Astrocyte of the hippocampus (primary cell): ENCODE measurements at places on chromosomes 16 and 17.

GRCh38 chr17:80195671-80196529, 24.2 kb downstream of the SGSH start:
- peak; percentile 35 for DNase-seq

DNA sequence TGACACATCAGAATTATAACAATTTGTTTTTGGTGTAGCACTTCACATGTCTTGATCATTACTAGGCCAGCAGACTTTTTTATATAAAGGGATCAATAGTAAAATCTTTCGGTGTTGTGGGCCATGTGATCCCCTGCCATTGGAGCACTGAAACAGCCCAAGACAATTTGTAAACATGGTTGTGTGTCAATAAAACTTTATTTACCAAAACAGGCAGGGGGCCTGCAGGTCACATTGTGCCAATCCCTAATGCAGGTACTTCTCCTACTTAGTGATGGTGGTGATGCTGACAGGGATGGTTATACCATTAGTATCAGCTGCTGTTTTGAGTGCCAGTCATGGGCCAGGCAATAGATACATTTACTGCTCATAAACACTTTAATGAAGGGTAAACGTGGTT, 319.9 kb downstream of the SNX29 start:
- no peak for DNase-seq

DNA sequence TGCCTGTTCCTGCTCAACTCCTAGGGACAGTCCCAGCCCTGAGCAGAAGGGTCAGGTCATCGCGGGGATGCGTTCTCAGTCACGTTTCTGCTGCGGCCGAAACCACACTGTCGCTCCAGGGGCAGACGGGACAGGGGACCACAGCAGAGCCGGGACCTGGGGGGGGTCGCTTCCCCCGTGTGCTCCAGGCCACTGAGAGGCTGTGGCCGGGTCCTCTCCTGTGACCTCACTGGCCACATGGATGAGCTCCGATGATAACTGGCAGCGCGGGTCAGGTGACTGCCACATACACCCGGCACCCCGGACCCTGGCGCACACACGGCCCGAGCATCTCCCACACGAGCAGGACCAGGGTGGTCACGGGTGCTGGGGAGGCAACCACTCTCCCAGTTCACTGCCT, 12.8 kb downstream of the GNPTG start:
- no peak for DNase-seq

DNA sequence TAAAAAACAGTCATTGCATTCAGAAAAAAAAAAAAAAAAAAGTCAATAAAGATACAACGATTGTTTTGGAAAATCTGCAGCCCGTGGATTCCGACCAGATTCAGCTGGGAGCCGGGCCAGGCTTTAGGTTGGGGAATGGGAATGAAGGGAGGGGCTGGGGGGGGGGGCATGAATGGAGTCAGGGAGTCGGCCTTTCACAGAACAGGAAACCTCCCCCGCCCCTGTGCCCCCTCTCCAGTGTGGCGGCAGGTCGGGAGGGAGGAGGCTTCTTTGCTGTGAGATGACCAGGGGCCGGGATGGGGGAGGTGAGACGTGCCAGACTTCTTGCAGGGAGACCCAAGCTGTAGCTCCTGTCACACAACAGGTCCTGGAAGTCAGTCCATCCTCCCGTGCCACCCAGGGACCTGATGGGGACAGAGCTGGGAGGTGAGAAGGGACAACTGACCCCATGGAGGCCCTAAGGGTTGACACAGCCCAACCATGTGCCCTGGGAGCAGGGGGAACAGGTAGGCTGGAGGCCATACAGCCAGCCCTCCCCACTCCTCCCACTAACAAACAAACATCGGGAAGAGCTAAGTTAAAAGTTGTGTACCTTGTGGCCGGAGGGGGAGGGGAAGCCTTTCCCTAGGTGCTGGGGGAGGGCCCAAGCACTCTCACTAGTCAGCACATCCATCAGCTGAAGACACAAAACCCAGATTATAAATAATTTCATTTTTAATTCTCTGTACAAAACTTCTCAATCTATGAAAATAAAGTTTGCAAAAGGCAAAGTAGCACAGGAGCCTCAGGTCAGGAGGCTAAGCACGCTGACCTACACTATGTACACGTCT, 25.2 kb downstream of the SREBF1 start:
- peak; percentile 78 for DNase-seq

- DNase-seq: no peak
These were observed 352.1 kb upstream of the HSBP1 start for GRCh38 chr16:83455716-83456115.
